Pancreas (tissue), 10 donors: ENCODE measurements at places on chromosomes 4 and X. TPM values are rescaled to one million over a fixed set of nuclear protein-coding genes. Genes with fewer than 3 reads are reported as not detected.

- H3K27me3 ChIP-seq, result no peaks in the 10 kb centered on the region
- no peaks in the 10 kb centered on the region for H3K36me3 ChIP-seq
- no peak overlapping the region for H3K27ac ChIP-seq
- H3K4me1 ChIP-seq, result no peaks in the 10 kb centered on the region
- no peak overlapping the region for H3K4me3 ChIP-seq
Observed at GRCh38 chr4:154503598-154503997, 12.0 kb upstream of the DCHS2 start.

DNA sequence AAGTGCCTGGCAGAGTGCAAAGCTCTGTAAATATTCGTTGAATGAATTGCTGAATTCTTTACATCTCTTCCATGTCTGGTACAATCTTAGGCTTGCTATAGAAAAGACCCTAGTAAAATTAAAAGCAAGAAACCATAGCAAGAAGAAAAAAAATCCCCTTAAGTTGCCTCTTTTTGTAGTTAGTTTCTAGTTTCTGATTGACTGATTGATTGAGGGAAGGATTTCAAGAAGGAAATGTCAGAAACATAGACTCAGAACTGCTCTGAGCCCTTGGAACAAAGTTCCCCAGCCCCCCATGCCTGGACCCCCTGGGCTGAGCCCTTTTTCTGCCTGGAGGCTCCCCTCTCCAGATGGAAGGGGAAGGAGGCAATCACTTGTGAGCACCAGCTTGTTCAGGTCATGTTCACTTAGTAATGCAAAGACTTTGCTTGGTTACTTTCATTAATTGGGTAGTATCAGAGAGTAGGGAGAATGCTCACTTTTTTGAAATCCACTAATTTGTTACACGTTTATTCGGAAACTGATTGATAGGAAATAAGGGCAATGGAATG, 35.6 kb downstream of the DAPP1 start:
- no peak for DNase-seq
- H3K27ac ChIP-seq, result no peak overlapping the region
- no peaks in the 10 kb centered on the region for H3K4me1 ChIP-seq
- H3K4me3 ChIP-seq, result no peak overlapping the region

DNA sequence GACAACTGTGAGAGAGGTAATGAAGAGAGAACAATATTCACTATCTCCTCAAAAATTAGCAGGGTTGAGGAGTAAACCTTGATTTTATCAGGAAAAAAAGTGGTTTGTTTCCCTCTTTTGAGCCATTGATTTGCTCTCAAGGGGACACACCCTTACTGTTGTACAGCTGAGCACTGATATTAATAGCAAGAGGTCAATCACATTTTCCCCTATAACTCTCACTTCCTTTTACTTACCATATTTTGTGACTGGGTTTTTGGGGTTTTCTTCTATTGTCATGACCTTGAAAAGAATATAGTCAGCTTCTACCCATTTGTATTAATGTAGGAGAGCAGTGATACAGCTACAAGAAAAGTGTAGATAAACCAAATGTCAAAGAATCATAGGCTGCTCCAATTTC, 70.2 kb upstream of the LONRF3 start:
- no peaks in the 10 kb centered on the region for H3K27me3 ChIP-seq
- no peaks in the 10 kb centered on the region for H3K36me3 ChIP-seq
- H3K4me1 ChIP-seq, result no peaks in the 10 kb centered on the region
- H3K4me3 ChIP-seq, result no peak overlapping the region

DNA sequence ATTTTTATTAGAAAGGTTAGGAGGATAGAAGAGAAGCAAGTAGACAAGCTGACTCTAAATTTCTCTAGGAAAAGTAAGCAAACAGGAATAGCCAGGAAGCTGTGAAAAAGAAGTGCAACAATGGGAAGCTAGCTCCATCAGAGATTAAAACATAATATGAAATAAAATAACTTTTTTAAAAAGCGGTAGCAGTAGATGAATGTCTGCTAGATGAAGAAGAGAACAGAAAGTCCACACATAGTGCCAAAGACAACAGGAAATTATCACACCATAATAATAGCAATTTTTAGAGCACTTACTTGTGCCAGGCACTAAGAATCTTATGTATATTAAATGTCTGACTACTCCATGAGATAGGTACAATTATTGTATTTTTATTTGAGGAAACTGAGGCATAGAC, 53.5 kb downstream of the LRBA start:
- peaks cover 2% of the 10 kb centered on the region for H3K4me1 ChIP-seq
- H3K36me3 ChIP-seq, result no peaks in the 10 kb centered on the region
- no peak overlapping the region for H3K27ac ChIP-seq
- no peaks in the 10 kb centered on the region for H3K27me3 ChIP-seq
- H3K4me3 ChIP-seq, result no peak overlapping the region

The MAGEA6 gene
- not detected for total RNA-seq

The SFRP2 gene
- total RNA-seq, result 91.0 TPM
